ENCODE measurements at places on chromosomes 6 and 20.

GRCh38 chr20:11130554-11131166 is 456.9 kb upstream of the JAG1 start:
- DNase-seq = no peak

DNA sequence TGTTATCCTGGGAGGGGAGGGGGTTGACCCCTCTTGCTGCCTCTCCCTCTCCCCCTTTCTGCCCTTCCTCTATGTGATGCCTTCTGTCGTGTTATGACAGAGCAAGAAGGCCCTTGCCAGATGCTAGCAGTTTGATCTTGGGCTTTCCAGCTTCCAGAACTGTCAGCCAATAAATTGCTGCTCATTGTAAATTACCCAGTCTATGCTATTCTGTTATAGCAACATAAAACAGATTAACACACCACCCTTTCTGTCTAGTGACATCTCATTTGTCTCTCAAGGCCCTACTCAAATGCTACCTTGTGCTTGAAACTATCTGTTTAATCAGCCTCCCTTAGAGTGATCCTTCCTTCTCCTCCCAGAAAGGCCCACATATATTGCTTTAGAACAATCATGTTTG is 16.4 kb upstream of the MAP3K4 start:
- no peak for DNase-seq

- DNase-seq = no peak
Observed at GRCh38 chr6:108736832-108737231, 111.4 kb upstream of the ARMC2 start.

GRCh38 chr6:122484760-122485159 is 13.2 kb upstream of the SERINC1 start:
- DNase-seq = no peak

GRCh38 chr6:140602431-140603248 is 1228.2 kb upstream of the CITED2 start:
- no peak for DNase-seq

DNA sequence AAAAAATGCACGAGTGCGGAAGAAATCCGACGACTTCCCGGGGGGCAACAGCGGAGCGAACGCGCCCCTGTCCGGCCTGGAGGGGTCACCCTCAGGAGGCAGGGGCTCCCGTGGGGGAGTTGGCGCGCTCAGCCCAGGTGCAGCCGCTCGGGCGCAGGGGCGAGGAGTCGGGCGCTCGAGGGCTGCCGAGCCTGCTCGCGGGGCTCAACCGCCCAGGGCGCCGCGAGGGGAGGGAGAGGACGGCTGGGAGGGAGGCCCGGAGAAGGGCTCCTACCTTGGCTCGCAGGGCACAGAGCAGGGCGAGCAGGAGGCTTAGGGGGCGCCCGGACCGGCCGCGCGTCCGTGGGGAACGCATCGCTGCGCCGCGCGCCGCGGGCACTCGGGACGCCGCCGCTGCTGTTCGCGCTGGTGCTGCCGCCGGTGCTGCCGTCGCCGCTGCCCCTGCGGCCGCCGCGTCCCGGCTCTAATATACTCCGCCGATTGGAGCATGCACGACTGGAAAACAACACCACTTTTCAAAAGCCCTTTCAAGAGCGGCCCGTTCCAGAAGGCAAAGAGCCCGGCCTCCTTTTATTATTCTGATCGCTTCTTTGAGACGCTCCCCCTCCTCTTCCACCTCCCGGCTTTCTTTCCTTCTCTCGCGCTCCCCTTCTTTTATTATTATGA is 490 bp downstream of the JAG1 start:
- no peak for DNase-seq

GRCh38 chr6:44471271-44471981 is 83.9 kb downstream of the CDC5L start:
- DNase-seq = no peak

DNA sequence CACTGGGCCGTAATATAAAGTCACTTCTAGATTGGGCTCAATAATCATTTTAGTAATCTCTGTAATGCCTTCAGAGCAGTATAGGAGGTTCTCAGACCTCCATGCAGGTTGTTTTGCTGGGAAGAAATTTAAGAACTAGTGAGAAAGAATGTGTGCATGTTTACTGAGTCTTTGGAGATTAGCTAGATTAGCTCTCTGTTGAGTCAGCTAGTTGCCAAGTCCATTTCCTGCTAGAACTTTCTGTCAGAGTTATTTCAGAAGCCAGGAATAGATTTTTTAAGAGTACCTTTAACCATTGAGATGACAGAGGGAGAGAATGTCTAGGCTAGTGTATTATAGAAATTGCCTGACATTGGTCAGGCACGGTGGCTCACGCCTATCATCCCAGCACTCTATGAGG is 33.3 kb downstream of the ORC3 start:
- no peak for DNase-seq

DNA sequence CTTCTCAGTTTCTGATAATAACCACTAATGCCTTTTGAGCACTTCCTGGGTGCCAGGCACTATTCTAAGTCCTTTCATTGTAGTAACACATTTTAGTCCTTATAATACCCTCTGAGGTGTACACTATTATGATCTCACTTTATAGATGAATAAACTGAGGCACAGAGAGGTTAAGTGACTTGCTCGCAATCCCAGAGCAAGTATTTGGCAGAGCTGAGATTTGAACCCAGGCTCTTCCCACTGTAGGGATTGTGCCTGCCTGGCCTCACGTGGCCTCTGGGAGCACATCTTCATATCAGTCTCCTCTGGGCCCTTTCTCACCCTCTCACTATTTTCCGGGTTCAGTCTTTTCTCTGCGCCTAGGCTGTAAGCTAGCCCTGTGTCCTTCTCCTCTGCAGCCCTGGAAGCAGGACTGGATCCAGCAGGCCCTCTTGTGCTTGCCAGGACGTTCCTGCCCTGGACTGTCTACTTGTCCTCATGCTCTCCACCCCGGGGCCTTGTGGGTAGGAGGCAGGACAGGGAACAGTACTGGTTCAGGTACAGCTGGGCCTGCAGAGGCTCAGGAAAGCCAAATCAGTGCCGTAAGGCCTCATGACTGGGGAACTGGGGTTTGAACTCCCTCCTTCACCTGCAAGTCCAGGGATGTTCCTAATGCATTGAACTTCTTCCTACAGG is 139.6 kb downstream of the VEGFA start:
- no peak for DNase-seq

DNA sequence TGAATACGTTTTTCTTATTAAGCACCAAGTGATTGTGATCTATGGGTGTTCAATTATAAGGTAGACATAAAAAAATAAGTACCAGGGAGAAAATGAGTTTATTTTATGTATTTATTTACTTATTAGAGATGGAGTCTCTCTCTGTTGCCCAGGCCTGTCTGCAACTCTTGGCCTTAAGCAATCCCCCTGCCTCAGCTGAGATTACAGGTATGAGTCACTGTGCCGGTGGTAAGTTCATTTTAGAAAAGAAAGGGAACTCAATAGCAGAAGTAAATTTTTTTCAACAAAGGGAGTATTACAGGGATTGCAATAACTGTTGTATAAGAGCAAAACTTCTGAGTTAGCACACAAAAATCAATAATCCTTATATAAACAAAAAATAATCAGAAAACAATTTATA is 98.7 kb upstream of the FUT9 start:
- DNase-seq = no peak

- peak; percentile 26 for DNase-seq
Observed at GRCh38 chr20:37920679-37921322, 17.9 kb downstream of the VSTM2L start.

- DNase-seq = no peak
Observed at GRCh38 chr6:166441325-166442078, 58.8 kb upstream of the MPC1 start.

- peak; percentile 19 for DNase-seq
Observed at GRCh38 chr20:325889-326644, 715 bp downstream of the SOX12 start.

- DNase-seq = peak; percentile 26
Observed at GRCh38 chr6:107866606-107867301, 42.6 kb upstream of the SCML4 start.

- no peak for DNase-seq
Observed at GRCh38 chr6:38018755-38019165, 199.2 kb downstream of the ZFAND3 start.

DNA sequence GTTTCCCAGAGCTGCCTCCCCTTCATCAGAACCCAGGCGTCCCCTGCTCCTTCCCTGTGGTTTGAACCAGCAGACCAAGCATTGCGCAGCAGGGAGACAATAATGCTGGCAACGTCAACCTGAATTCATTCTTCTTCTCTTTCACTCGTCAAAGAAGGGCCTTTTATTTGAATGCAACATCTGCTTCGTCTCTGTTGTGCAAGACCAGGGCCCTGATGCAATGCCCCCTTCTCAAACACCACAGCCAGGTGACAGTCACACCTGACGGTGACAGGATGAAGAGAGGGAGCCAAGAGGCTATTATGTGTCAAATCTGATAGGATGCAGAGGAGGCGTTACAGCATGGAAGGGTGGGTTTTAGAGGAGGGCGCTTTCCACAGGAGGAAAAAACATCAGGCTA is 8.0 kb downstream of the INSM1 start:
- no peak for DNase-seq

DNA sequence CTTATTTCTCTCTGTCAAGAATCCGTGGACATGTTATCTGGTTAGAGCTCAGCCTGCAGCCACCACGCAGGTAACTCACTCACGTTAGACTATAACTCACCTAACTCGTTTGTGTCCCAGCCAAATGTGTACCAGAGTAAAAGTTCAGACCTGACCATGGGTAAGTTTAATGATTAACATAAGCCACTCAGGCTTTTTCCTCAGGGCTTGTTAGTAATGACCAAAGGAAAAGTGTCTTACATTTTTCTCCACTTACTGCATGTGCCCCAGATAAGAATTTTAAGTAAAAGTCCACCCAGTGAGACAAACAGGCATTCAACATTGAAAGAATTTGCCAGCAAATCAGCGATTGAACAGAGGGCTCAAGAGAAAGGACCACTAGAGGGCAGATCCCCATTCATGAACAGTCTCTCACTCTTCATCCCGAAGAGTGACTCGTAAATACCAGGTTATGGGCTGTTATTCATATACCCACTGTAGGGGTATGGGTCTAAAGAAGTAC is at the start of gene PKHD1:
PKHD1 (minus strand) TSS at position 116 of the 502 bp plus-strand sequence. CDS start 2,680 bp downstream, outside the sequence.
- DNase-seq = no peak

- DNase-seq = no peak
Observed at GRCh38 chr6:128617285-128617684, 96.9 kb upstream of the PTPRK start.

- no peak for DNase-seq
Observed at GRCh38 chr20:1336699-1337367, 7.9 kb upstream of the SDCBP2 start.

DNA sequence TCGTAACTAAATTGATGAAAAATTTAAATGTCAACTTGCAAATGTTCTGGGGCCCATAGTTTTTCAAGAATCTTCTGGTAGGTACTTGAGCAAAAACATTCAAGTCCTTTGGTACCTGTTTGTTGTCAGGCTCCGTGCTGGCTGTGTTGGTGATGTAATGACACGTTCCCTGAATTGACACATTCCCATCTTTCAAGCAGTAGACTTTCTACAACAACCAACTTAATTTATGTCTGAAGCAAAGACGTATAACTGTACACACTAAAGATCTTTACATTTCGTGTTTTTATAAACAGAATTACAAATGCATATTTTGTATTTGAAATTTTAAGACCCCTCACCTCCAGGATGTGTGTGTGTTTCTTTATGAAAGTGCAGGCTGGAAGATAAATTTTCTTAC is 49.5 kb downstream of the NCOA3 start:
- no peak for DNase-seq

GRCh38 chr6:162181111-162181510 is 546.5 kb downstream of the PRKN start:
- no peak for DNase-seq

DNA sequence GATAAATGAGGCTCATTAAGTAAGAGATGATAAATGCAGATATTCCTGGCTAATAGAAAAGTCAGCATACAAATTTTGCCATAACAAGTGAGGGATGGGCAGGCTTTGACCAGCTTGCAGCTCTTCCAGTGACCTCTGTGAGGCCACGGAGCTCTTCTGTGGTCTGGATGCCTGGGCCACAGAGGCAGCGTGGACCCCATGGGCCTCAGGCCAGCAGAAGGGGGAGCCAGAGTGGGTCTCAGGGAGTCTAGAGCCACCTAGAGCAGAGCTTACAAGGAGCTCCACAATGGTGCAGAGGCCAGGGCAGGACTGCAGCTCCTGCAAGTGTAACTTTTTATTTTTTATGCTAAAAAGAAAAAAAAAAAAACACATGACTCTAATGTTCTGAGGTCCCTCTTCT is 165.1 kb downstream of the ARID1B start:
- no peak for DNase-seq

- DNase-seq = no peak
Observed at GRCh38 chr6:106097411-106098231, 11.5 kb downstream of the PRDM1 start.

DNA sequence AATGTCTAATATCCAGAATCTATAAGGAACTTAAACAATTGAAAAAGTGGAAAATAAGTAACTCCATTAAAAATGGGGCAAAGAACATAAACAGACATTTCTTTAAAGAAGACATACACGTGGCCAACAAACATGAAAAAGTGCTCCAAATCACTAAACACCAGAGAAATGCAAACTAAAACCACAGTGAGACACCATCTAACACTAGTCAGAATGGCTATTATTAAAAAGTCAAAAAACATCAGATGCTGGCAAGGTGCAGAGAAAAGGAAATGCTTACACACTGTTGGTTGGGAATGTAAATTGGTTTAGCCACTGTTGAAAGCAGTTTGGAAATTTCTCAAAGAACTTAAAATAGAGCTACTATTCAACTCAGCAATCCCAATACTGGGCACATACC is 169.2 kb upstream of the MANEA start:
- DNase-seq = no peak

DNA sequence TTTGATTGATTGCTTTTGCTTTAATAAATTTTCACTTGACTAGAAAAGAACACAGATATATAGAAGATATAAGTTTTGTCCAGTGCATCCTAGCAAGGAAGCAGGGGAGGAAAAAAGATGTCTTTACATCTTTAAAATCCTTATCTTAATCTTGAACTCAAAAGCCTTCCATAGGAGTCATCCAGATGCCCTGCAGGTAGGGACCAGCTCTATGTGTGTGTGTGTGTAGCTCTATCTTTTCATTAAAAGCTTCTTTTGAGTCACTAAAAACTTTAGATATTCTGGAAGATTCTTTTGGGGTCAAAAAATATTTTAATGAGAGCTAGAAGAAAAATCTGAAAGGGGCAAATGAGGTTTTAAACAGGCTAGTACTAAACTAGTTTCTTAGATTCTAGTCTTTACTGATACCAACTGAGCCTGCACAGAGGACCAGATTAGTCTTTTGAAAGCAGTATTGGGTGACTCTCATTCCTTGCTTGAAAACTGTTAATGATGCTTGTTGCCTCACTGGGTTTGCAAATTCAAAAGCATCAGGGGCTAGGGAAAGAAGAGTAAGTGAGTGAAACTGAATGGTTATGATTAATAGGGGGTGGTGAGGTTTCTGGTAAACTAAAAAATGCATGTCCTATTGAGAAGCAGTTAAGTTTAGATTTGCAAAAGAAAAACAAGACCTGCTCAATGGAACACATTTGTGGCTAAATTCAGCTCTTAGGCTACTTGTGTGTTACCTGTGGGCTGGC is 40.6 kb upstream of the JAG1 start:
- DNase-seq = no peak

- no peak for DNase-seq
Observed at GRCh38 chr6:129966125-129966524, 52.3 kb upstream of the L3MBTL3 start.

Measured in NCI-H1694 treated with DMSO at 0.1 percent for 48 hours (cell line).